Sigmoid colon (tissue), 7 donors: ENCODE measurements at places on chromosomes 13 and 19. TPM values are rescaled to one million over a fixed set of nuclear protein-coding genes. Genes with fewer than 3 reads are reported as not detected.
A peak's percentile ranks its signal among the peaks of the same experiment; 100 is the strongest.

DNA sequence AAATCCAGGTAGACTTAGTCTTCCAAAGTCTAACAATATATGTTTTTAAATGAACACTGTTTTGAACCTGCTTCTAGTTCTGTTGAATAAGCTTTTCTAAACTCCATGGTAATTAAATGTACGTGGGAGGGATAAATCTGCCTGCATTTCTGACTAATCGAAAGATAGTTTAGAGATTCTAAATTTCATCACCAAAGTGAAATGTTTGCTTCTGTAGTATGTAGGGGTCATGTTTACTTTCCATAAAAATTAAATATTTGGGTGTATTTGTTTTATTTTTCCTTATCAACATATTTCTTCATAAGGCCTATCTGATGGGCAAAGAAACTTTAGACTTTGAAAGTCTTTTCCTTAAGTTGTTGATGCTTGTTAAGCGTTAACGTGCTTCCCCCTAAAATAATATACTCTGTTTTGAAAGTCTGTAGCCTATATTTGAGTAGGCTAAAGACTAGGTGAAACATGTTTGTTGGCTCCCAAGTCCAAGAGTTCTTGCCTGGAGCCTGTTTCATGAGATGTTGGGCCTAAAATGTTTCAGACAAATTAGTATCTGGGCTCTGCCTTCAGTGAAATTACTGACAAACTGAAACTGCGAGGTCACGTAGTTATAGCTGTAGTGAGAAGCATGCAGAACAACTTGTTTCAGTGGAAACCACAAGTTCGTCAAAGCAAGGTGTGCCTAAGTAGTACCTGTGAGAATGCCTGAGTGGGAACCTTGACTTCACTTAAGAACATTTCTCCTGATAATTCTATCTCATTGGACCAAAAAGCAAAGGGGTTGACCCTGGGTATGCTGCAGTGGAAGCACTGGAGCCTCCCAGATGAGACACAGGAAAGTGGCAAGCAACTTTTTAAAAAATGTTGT lies 126.2 kb downstream of the LMO7 start:
- DNase-seq = no peak

DNA sequence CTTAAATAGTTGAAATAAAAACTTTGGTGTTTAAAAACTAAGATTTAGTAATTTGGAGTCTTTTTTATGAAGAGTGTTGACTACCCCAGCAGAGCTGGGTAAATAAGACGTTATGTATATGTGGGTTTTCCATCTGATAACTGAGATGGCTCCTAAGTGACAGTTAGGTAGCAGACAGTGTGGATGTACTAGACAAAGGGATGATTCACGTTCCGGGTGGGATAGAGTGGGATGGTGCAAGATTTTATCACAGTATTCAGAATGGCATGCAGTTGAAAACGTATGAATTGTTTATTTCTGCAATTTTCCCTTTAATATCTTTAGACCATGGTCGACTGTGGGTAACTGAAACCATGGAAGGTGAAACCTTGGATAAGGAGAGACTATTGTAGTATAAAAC lies 50.4 kb downstream of the NAA16 start:
- DNase-seq = no peak

DNA sequence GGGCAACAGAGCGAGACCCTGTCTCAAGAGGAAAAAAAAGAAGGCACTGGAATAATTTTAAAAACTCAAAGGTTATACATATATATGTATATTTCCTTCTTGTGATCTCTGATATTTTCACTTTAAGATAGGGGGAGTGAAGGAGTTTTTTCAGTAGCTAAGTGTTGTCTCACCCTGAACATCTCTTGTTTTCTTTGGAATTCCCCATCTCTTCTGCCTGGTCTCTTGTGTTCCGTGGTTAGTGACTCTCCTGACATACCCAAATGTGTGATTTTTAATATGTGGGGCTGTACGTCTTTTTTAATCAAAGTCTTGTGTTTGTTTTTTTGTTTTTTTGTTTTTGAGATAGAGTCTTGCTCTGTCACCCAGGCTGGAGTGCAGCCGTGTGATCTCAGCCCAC lies 15.3 kb upstream of the KCTD4 start:
- no peak for DNase-seq

GRCh38 chr19:15540435-15540834 lies 32.1 kb downstream of the CYP4F22 start:
- no peak for DNase-seq

DNA sequence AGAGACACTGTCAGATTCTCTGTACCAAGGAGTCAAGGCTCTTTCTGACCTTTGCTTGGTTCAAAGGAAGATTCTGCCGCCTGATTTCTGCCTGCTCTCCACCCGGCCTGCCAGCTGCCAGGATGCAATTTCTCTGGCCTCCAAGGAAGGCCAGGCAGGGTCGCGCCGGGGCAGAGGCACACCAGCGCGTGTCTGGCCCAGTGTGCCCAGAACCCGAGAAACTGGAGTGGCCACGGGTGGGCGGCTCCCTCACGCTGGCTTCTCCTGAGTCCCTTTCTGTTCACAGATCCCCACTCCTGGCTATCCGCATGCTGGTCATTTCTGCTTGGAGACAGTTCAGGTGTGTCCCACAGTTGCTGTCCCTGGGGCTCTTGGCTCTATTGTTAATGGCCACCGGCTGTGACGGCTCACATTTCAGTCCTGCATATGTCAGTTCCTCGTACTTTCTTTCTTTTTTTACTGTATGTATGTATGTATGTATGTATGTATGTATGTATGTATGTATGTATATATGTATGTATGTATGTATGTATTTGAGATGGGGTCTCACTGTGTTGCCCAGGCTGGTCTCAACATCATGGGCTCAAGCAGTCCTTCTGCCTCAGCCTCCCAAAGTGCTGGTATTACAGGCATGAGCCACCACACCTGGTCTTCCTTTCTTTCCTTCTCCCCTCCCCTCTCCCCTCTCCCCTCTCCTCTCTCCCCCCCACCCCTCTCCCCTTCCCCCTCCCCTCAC lies 16.9 kb downstream of the TMPRSS9 start:
- DNase-seq = no peak

DNA sequence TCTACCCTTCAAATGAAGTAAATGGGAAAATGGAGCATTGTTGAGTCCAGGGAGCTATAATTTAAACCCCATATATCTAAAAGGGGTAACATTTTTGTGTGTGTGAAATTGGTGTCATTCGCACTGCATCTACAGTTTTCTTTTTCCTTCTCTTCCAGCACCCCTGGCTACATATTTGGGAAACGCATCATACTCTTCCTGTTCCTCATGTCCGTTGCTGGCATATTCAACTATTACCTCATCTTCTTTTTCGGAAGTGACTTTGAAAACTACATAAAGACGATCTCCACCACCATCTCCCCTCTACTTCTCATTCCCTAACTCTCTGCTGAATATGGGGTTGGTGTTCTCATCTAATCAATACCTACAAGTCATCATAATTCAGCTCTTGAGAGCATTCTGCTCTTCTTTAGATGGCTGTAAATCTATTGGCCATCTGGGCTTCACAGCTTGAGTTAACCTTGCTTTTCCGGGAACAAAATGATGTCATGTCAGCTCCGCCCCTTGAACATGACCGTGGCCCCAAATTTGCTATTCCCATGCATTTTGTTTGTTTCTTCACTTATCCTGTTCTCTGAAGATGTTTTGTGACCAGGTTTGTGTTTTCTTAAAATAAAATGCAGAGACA lies 28.6 kb downstream of the ALOX5AP start:
- no peak for DNase-seq

- DNase-seq = peak; percentile 76
These were observed 31.5 kb upstream of the HIF3A start for GRCh38 chr19:46265217-46265828.

DNA sequence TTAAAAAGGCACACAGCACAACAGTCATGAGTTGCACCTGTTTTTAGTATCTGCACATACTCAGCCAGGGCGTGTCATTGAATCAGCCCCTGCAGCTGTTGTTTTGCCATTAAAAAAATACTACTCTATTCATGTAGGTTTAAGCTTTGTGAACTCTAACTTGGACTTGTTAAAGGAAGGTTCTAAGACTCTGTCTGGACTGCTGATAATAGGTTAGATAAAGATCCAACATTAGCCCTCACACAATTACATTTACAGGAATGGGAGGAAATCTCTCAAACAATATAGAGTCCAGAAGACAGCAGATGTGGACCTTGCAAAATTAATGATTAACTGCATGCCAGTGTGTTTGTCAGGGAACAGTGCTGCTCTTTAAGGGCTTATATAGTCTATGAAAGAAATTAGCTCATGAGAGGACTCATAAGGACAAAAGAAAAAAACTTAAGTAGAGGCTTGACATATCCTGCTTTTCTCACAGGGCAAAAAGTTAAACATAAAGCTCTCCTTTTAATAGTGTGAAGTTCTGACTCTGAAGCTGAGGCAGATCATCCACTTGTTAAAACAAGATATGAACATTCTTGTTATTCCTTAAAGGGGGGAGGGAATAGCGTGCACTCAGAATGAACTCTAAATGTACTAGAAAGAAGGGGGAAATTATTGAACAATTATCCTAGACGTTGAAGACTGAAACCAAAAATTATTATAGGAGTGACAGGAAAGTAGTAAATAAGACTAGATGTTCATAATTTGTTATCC lies 243.6 kb downstream of the NDFIP2 start:
- no peak for DNase-seq

- DNase-seq = no peak
These were observed 8.1 kb upstream of the PTBP1 start for GRCh38 chr19:788983-789700.

DNA sequence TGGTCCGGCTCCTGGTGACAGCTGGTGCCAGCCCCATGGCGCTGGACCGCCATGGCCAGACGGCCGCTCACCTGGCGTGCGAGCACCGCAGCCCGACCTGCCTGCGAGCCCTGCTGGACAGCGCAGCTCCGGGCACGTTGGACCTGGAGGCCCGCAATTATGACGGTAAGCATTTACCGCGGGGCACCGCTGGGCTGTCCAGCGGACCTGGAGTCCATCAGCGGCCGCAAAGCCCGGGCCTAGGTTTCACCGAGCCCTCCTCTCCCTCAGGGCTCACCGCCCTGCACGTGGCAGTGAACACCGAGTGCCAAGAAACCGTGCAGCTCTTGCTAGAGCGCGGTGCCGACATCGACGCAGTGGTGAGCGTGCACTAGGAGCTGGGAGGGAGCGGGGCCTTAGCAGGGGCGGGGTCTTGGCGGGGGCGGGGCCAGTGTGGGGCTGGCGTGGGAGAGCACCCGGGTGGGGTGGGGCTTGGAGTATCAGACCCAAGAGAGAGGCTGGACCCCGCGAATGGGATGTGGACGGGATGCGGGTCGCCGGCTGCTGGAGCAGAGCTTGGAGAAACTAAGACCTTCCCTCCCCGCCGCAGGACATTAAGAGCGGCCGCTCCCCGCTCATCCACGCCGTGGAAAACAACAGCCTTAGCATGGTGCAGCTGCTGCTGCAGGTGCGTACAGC lies 8.7 kb downstream of the BCL3 start:
- peak; percentile 94 for DNase-seq

GRCh38 chr13:65154661-65155447 lies 2075.3 kb downstream of the PCDH9 start:
- DNase-seq = no peak

GRCh38 chr13:74920361-74920760 lies 561.6 kb downstream of the TBC1D4 start:
- no peak for DNase-seq

- no peak for DNase-seq
These were observed 99.0 kb upstream of the TNFSF11 start for GRCh38 chr13:42474954-42475353.

- no peak for DNase-seq
These were observed 165.5 kb upstream of the KLF12 start for GRCh38 chr13:74299721-74300120.

DNA sequence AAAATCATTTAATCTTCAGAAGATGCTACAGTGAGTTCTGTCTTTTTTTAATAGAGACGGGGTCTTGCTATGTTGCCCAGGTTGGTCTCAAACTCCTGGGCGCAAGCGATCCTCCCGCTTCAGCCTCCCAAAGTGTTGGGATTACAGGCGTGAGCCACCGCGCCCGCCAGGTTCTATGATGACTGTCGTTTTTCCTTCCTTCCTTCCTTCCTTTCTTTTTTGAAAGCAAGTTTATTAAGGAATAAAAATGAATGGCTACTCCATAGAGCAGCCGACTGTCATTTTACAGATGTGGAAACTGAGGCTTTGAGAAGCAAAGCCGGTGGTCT lies 511 bp upstream of the GAMT start:
- DNase-seq = no peak

DNA sequence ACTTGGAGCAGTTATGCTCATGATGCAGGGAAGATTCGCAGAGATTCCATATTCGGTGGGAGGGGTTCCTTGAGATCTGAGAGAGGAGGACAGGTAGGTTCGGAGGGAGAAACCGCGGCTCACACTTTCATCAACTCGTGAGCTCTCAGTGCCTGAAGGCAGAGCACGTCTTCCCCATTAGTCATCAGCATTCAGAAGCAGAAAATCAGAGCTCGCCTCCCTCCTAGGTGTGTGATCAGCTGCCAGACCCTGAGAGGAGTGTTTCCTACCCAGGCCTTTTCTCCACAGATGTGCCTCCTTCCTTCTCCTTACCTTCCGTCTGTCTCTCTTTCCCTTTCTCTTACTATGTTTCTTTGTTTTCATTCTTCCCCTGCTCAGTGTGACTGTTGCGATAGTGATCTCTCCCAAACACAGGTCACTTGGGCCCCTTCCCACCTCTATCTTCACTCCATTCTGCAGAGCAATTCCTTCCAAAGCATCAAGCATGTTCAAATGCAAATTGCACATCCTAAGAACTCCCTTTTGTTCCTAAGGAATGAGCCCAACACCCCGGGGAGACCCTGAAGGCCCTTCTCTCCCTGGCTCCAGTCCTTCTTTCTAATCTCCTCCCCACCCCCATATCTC lies 389.5 kb downstream of the UQCRFS1 start:
- no peak for DNase-seq

DNA sequence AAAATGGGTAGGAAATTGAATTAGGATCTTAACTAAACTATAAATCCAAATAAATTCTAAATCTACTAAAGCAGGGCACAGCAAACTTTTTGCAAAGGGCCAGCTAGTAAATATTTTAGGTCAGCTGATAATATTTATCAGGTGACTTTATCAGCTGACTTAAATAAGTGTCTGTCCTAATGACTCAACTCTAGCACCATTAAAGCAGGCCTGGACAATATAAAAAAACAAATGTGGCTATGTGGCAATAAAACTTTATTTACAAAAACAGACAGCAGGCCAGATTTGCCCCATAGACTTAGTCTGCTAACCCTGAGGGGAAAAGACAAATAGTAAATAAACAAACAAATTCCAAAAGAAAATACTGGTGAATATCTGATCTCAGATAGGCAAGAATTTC lies 27.7 kb upstream of the DOCK9 start:
- DNase-seq = no peak

DNA sequence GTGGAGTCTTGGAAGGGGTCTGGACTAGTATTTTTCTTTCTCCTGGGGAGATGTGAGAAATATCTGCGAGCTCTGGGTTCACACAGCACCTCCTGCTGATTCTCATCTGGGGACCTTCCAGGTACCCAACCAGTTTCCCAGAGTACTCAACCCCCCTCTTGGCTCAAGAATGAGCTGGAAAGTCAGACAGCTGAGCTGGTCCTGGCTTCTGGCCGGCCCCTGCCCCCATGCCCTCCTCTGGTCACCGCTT lies 2.2 kb upstream of the PDE4A start:
- no peak for DNase-seq

Gene NALCN
- total RNA-seq = 1.1 TPM

Gene EBPL
- 31.0 TPM for total RNA-seq

Gene RFX1
- 1.6 TPM for total RNA-seq

Gene ZNF850
- 2.2 TPM for total RNA-seq

Gene ONECUT3
- not detected for total RNA-seq

Gene CALR3
- total RNA-seq = not detected

Gene GIPR
- not detected for total RNA-seq

Gene SIGLEC14
- total RNA-seq = 5.6 TPM
